ENCODE measurements at places on chromosomes 7 and 10. TPM values are rescaled to one million over a fixed set of nuclear protein-coding genes. Genes with fewer than 3 reads are reported as not detected.

The SPACDR gene
- total RNA-seq = 0.89 TPM

The CACNB2 gene
- not detected for total RNA-seq

The MMD2 gene
- not detected for total RNA-seq

The JCAD gene
- total RNA-seq = 17.8 TPM

The EBF3 gene
- total RNA-seq = 0.19 TPM

The OLAH gene
- 1.0 TPM for total RNA-seq
